ENCODE measurements at places on chromosomes 7 and 10.

DNA sequence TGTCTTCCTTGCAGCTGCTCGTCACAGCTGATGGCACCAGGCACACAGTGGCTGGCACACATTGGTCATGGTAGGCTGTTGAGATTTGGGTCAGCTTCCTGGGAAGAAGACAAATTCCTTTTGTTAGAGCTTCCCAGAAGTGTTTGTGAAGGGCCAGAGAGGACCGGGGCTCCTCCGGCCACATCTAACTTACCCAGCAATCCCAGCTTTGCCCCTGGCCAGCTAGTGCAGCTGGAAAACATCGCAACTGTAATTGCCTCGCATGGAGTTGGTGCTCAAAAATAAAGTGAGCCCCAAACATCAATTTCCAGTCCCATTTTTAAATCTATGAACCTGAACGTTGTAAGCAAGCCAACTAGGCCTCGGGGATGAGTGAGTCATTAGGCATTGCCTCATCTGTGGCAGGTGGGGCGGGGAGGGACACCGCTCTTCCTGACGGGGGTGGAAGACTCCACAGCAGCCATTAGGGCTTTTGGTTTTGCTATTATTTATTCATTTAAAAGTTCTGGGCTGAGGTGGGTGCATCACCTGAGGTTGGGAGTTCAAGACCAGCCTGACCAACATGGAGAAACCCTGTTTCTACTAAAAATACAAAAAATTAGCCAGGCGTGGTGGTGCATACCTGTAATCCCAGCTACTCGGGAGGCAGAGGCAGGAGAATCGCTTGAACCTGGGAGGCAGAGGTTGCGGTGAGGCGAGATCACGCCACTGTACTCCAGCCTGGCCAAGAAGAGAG is 12.4 kb downstream of the CPA5 start:
- peak; percentile 72 for DNase-seq

DNA sequence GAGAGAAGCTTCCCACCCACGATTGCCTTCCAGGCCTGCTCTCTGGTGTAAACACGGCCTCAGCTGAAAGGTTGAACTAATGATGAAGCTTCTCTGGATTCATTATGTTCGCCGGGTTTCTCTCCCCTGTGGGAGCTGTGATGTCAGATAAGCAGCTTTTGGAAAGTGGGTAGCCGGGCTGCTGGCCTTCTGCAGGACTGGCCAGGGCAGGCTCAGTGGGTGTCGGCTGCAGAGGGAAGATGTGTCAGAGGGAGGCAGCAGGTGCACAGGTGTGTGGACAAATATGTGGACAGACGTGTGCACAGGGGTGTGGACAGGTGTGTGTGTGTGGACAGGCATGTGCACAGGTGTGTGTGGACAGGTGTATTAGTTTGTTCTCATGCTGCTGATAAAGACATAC is 28.5 kb upstream of the PSMG3 start:
- no peak for DNase-seq

- DNase-seq = no peak
Measured at GRCh38 chr10:74111799-74112198, 38.8 kb downstream of the AP3M1 start.

DNA sequence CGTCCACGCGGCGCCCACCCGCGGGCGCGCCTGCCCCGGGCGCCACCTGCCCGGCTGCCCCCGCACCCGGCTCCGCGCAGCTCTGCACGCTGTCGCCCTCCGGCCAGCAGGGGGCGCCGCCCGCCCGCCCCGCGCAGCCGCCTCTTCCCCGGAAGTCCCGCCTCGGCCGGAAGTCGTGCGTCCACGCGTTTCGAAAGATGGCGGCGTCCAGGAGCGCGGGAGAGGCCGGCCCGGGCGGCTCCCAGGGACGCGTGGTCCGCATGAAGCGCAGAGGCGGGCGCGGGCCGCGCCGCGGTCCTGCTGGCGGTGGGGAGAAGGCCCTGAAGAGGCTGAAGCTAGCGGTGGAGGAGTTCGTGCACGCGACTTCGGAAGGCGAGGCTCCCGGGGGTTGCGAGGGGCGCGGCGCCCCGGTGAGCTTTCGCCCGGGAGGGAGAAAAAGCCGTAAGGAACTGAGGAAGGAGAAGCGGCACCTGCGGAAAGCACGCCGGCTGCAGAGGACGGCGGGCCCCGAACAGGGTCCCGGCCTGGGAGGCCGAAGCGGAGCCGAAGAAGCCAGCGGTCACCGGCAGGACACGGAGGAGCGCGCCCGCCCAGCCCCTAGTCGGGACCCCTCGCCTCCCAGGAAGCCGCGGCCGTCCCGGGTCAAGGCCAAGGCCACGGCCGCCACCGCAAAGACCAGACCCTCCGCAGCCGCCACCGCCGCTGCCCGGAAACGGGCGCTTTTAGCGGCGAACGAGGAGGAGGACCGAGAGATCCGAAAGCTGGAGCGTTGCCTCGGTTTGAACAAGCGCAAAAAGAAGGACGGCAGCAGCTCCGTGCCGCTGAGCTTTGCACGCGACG is at the start of gene NOM1:
Gene NOM1, plus strand, starts transcription at position 172 of the 840 bp plus-strand sequence. Its CDS starts 26 bp downstream, at position 198.
- DNase-seq = peak; percentile 79

- no peak for DNase-seq
Measured at GRCh38 chr10:106226142-106226541, 938.4 kb downstream of the SORCS1 start.

DNA sequence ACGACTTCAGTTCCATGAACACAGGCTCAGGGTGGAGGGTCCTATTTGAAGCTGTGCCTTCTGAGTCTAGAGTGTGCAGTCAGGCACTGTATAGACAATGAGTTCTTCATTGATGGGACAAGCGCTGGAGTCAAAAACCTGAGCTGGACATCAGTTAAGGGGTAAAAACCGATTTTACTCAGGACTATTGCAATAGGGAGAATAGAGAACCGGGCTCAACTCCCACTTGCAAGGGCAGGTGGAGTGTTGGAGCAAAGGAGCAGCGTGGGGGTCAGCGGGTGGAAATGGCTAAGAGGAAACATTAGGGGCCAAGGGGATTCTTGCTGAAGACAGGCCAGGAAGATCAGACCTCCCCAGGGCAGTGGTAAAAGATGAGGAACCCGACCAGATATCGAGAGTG is 28.5 kb downstream of the PRLHR start:
- DNase-seq = no peak

DNA sequence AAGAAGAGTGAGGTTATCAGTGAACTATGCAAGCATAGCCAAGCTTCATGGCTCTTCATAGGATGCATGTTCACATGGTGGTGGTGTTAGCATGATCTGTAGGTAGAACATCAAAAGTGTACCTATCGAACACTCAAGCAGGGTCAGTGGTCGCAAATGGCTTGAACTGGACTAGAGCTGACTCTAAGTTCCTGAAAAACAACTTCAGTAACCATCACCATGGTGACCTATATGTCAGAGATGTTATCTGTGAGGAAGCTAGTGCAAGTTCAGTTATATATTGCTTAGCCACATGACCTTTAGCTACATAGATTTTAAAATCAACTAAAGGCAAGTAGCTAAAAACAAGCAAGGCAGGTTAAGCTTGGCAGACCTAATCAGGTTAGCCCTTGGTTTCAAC is 163.1 kb upstream of the AGR3 start:
- DNase-seq = no peak

- DNase-seq = no peak
Measured at GRCh38 chr10:3887404-3887803, 102.4 kb upstream of the KLF6 start.

- DNase-seq = no peak
Measured at GRCh38 chr10:5349362-5349761, 15.4 kb upstream of the UCN3 start.

DNA sequence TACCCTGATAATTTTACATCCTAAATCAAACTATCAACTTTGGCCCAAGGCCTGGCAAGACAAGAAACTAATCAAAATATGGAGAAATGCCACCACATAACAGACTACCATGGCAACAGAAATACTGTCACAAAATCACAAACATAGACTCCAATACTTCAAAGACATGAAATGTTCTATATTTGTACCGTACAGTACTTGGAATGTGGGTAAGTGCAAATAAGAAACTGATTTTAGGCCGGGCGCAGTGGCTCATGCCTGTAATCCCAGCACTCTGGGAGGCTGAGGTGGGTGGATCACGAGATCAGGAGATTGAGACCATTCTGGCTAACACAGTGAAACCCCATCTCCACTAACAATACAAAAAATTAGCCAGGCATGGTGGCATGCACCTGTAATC is 9.2 kb downstream of the TNPO3 start:
- DNase-seq = peak; percentile 11

GRCh38 chr10:107546284-107546683 is 381.8 kb upstream of the SORCS1 start:
- DNase-seq = peak; percentile 31

- DNase-seq = peak; percentile 93
Measured at GRCh38 chr7:114879554-114879953, 42.3 kb upstream of the MDFIC start.

DNA sequence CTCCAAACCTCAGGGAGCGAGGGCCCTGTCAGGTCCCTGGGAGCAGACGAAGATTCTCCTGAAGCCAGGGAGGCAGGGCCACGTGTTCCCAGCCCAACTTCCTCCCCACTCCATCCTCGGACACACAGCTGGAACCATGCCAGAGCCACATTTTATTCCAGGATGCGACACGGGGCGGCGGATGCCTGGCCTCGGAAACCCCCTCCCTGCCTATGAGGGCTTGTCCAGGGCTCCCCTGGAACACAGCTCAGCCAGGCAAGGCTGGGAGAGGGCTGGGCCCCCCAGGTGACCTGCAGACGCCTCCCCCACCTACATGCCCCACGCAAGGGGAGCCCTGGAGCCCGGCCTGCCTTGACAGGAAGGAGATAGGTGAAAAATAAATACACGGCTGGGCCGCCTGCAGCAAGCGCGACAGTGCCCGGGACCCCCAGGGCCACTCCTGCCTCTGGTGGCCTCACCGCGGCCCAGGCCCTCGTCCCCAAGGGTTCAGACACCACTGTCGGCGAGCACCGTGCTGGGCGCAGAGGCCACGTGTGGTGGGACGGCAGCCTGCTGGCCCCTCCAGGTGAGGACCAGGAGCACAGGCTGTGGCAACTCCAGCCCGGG is 21.5 kb downstream of the GET4 start:
- DNase-seq = no peak

DNA sequence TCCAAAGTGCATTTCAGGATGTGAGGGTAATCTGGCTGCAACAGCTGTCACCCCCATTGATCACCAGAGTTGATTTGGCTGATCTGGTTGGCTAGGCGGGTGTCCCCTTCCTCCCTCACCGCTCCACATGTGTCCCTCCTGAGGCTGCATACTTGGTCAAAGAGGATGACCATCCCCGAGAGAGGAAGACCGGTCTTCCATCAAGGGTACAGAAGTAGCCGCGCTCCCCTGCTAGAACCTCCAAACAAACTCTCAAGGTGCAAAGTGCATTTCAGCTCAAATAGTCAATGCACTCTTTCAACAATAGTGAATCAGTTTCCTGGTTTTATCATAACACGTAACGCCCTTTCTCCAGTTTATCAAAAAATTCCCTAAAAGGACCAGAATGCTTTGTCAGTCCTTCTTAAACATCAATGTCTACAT is 44.6 kb downstream of the CARD11 start:
- no peak for DNase-seq

DNA sequence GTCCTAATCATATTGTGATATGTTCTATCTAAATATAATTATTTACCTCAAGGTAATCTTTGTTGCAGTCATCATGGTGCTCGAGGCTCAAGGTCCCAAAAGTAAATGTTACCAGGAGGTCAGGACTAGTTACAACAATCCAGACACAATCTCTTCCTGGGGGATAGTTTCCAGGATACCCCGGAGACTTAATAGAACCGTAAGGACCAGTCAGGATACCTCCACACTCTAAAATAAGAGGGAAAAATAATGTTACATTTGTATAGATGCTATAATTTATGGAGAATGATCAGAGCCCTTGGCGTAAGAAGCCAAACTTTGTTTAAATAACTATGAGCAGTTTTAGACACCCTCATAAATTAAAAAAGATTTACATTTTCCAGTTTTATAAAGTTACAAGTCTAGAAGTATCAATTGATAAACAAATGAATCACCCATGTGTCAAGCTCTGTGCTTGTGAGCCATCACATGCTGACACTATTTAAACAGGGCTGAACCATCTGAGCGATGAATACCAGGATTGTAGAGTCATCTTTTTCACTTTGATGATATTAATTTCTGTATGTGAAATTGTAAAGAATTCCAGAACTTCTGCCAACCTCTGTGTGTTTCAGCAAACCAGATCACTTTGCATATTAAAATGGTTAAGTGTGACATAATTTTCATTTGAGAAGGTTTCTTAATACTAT is 41.3 kb downstream of the CUBN start:
- peak; percentile 81 for DNase-seq

DNA sequence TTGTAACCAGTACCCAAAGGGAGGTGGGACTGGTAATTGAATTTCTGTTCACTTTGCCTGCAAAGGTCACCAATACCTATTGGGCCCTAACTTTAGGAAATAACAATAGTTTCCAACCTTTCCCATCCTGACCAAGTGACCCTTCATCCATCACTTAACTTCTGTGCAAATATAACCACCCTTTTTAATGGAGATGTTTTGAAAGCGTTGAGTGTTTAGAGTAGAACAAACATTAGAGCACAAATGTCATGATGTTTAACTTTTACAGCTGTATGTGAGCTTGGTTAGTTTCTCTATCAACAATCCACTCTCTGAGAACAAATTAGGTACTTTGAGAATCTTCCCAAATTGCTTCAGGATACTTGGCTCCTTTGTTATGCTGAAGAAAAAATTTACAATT is 66.4 kb downstream of the MET start:
- no peak for DNase-seq

DNA sequence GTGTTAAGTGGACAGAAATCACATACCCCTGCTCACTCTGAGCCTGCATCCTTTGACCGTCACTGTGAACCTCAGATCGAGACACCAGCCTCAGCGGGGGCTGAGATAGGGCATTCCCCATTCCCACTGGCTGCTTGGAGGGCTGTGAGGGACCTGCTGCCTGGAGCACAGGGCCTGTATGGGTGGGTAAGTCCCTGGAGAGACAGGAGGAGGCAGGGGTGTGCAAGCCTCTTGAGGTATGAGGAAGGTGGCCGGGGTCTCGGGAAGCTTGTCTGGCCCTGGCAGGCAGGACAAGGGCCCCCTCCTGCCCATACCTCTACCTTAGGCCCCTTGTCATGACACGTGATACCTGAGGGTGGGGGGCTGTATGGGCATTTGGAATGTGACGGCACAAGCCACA is 187.4 kb downstream of the MGMT start:
- DNase-seq = no peak

- DNase-seq = no peak
Measured at GRCh38 chr10:86247073-86247472, 119.5 kb downstream of the GRID1 start.

GRCh38 chr7:37052705-37053104 is 328.4 kb upstream of the AOAH start:
- no peak for DNase-seq

DNA sequence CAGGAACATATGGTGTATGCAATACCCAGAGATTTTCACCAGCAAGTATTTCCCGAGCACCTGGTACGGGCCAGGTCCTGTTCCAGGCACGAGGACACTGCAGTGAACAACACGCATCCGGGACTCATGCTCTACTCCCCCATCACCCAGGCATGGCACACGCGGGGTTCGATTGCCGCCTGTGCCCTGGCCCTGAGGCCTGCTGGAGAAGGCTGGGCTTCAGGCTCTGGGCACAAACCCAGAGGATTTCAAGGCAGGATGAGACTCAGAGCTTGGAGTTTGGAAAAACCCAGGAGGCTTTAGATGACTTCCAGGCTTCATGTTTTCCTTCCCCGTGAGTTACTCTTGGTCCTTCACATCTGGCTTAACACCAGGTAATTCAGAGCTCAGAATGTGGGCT is 143.5 kb downstream of the NEURL1 start:
- peak; percentile 40 for DNase-seq
